ENCODE measurements at places on chromosomes 4 and X.
A peak's percentile ranks its signal among the peaks of the same experiment; 100 is the strongest.

DNA sequence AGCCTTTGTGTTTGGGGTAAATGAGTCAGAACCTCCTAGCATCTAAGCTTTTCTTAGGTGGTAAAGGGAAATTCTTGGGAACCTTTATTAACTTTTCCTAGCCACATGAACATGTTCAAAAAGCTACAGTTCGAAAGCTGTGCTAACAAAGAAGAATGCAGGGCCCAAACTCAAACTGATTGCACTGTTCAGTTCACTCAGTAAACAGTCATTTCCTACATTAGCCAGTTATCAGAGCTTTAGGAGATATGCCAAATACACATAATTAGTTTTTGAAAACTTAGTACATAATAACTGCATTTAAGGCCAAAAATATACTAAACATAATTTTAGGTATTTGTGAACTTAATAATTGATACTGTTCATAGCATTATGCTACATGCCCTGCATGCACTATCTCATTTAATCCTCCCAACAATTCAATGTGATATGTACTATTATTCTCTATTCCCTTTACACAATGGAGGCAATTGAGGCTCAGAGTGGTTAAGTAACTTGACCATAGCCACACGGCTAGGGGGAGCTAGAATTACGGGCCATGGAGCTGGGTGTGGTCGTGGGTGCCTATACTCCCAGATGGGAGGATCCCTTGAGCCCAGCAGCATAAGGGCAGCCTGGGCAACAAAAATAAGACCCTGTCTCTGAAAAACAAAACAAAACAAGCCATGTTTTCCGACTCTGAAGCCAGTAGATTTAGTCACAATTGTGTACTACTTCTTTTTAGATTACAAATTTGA is 43.9 kb upstream of the PDGFRA start:
- H3K36me3 ChIP-seq: no peaks in the 10 kb centered on the region
- no peak for DNase-seq
- no peaks in the 10 kb centered on the region for H3K27me3 ChIP-seq
- no peaks in the 10 kb centered on the region for H3K4me1 ChIP-seq

DNA sequence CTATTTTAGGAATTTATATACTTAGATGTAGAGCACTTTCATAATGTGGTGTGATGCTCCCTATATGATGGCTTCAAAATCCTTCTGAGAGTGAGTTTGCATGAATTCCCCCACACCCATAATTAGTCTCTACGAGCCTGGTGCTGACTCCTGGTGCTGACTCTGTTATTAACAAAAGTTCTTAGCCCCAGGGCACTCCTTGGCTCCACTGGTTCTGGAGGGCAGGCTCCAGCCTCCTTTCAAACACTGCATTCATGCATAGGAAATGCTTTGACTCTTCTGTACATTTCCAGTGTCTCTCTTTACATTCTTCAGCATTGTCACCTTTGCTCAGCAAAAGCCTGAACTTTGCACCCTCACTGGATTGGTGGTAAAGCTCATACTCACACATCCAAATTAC is 64.0 kb downstream of the LNX1 start:
- no peaks in the 10 kb centered on the region for H3K27me3 ChIP-seq
- H3K4me3 ChIP-seq: no peak overlapping the region
- no peak for DNase-seq
- H3K4me1 ChIP-seq: peaks cover 23% of the 10 kb centered on the region

GRCh38 chr4:16150716-16151115 is 66.9 kb upstream of the PROM1 start:
- H3K4me1 ChIP-seq: peaks cover 4% of the 10 kb centered on the region
- H3K27me3 ChIP-seq: no peaks in the 10 kb centered on the region
- H3K36me3 ChIP-seq: no peaks in the 10 kb centered on the region
- no peak overlapping the region for H3K27ac ChIP-seq

GRCh38 chr4:6383929-6384328 is 88.5 kb downstream of the PPP2R2C start:
- no peak for DNase-seq
- no peaks in the 10 kb centered on the region for H3K4me1 ChIP-seq
- H3K27ac ChIP-seq: no peak overlapping the region
- no peaks in the 10 kb centered on the region for H3K36me3 ChIP-seq
- no peaks in the 10 kb centered on the region for H3K27me3 ChIP-seq
- H3K4me3 ChIP-seq: no peak overlapping the region

- no peaks in the 10 kb centered on the region for H3K36me3 ChIP-seq
- DNase-seq: no peak
- no peak overlapping the region for H3K27ac ChIP-seq
- no peaks in the 10 kb centered on the region for H3K4me1 ChIP-seq
- no peaks in the 10 kb centered on the region for H3K27me3 ChIP-seq
These were observed 152.2 kb downstream of the REPS2 start for GRCh38 chrX:17098516-17099247.

DNA sequence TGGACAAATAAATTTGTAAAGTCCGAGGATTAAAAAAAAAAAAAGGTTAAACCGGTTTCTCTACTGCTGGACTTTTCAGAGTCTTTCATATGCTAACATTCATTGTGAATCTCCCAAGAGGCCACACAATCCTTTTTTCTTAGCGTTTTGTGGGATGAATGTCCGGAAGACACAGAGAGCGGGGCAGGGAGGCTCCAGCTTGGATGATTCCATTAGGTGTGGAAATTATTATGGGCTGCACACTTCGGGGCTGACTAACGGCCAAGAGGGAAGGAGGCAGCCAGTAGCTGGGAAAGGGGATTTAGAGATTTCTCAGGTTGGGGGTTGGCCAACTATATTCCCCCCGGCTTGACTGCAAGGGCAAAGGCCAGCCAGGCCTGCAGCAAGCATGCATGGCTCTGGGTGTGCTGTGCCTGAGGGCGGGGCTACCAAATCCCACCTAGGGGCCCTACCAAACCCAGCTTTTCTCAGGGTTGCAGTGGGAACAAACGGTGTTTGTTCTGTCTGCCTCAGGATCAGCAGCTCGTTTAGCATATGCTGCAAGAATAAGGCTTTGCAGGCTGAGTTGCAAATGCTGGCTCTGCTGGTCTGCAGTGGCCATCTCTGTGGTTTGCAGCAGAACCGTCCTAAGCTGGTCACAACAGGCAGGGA is 28.6 kb downstream of the NYX start:
- no peaks in the 10 kb centered on the region for H3K27me3 ChIP-seq
- no peaks in the 10 kb centered on the region for H3K4me1 ChIP-seq
- H3K4me3 ChIP-seq: no peak overlapping the region
- no peak overlapping the region for H3K27ac ChIP-seq

DNA sequence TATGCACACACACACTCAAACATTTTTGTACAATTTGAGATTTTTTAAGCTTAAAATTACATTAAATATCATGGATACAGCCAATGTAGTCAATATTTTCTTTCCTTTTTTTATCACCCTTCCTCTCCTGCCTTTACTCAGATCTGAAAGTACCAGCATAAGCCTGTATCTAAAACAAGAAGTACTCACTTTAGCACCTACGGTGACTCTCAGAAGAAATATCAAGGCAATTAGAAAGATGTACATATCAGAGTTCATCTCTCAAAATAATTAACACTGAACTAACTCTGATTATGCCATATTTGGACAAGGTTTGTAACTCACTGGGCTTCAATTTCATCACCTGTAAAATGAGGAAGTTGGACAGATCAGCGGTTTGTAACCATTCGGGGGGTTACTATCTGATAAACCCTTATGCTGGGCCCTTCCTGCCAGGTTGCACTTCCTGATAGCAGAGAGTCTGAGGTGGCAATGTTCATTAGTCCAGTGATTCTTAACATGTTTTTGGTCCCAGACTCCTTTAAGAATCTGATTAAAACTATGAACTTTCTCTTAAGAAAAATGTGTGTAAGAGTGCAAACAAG is 5.7 kb upstream of the GPR174 start:
- H3K27me3 ChIP-seq: no peaks in the 10 kb centered on the region
- H3K4me3 ChIP-seq: no peak overlapping the region
- H3K27ac ChIP-seq: no peak overlapping the region
- H3K4me1 ChIP-seq: no peaks in the 10 kb centered on the region
- no peaks in the 10 kb centered on the region for H3K36me3 ChIP-seq

GRCh38 chrX:53595266-53595810 is 91.2 kb downstream of the HUWE1 start:
- no peak overlapping the region for H3K27ac ChIP-seq
- H3K4me1 ChIP-seq: no peaks in the 10 kb centered on the region
- DNase-seq: no peak
- no peaks in the 10 kb centered on the region for H3K27me3 ChIP-seq
- no peak overlapping the region for H3K4me3 ChIP-seq

DNA sequence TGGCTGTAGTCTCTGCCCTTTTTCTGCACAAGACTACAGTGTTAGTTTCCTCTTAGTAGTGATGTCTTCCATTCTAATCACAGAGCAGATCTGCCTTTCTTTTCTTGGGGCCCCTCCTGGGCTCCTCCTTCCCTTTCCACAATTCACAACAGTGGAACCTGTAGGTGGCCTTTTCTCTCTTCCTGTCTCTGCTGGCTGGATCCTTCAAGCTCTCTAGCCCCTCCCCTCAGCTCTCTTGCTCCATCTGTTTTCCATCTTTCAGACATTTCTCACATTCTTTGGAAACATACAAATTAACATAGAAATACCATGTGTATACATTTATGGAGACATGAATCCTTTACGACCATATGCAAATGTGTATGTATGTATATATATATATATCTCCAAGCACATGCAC is 304 bp upstream of the SPIN2A start:
- H3K27ac ChIP-seq: peak overlapping the region; percentile 73
- H3K36me3 ChIP-seq: no peaks in the 10 kb centered on the region
- no peaks in the 10 kb centered on the region for H3K27me3 ChIP-seq

DNA sequence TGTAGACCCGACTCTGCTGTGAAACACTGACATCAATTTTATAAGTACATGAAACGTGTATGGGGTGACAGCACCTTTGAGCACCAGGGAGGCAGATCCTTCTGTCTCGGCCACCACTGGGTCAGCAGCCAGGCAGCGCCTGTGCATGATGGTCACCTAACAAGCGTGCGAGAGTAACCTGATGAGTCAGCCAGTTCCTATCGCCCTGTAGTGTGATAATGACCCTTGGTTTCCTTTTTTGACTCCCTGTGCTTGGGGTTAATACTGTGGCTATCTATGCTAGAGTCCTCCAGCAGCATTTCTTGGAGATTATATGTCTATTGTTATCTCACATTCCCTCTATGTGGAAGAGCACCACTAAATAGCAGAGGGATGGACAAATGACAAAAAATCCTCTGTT is 101.6 kb downstream of the NPNT start:
- peak overlapping the region; percentile 44 for H3K27ac ChIP-seq
- no peaks in the 10 kb centered on the region for H3K27me3 ChIP-seq
- DNase-seq: no peak
- H3K36me3 ChIP-seq: no peaks in the 10 kb centered on the region
- peaks cover 8% of the 10 kb centered on the region for H3K4me1 ChIP-seq

- H3K4me1 ChIP-seq: no peaks in the 10 kb centered on the region
- DNase-seq: peak; percentile 15
- no peak overlapping the region for H3K4me3 ChIP-seq
- no peak overlapping the region for H3K27ac ChIP-seq
- no peaks in the 10 kb centered on the region for H3K27me3 ChIP-seq
These were observed 104.0 kb upstream of the MBNL3 start for GRCh38 chrX:132592880-132593279.

DNA sequence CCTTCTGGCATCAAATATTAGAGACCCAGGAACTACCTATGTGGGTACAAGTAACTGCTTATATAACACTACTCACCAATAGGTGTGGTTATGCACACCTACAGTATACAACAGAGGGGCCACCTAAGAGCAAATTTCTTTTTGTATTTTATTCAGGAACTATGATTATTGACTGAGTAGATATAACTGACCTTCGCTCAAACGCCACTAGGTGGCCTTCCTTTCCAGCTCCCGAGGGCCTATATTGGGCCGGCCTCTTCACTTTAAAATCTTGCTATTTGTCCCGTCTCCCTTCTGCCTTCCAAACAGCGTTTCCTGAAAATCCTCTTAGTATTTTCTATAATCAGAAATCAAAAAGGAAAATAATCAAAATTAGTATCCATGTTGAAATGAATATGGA is 19.9 kb upstream of the PABPC5 start:
- H3K27ac ChIP-seq: no peak overlapping the region
- H3K36me3 ChIP-seq: no peaks in the 10 kb centered on the region
- no peaks in the 10 kb centered on the region for H3K27me3 ChIP-seq
- H3K4me3 ChIP-seq: no peak overlapping the region

DNA sequence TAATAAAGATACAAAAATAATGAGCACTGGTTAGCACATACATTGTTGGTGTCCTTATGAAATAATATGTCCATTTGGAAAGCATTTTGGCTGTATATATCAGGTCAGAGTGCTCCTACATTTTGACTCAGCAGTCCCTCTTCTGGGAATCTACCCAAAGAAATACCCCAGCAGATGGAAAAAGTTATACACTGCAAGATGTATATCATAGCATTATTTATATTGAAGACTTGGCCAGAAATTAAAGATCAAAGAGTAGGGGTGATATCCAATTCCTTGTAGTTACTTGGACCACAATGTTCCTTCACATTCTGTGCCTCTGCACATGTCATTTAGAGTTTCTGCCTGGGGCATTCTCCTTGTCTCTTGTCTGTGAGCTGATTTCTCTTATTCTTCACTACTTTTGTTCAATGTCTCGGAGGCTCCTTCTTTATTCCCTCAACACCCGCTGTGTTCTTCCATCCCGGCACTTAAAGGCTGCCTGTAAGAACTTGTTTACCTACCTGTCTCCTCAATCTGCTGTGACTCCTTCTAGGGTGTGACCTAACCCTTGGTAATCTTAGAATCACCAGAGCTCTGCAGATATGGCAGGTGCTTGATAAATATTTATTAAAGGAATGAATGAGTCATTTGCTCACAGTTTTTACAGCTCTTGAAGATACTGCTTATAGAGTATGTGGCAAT is 3.1 kb upstream of the TSPAN5 start:
- H3K27ac ChIP-seq: no peak overlapping the region
- no peak for DNase-seq
- no peaks in the 10 kb centered on the region for H3K36me3 ChIP-seq
- H3K27me3 ChIP-seq: peaks cover 5% of the 10 kb centered on the region
- no peak overlapping the region for H3K4me3 ChIP-seq
- peaks cover 20% of the 10 kb centered on the region for H3K4me1 ChIP-seq

DNA sequence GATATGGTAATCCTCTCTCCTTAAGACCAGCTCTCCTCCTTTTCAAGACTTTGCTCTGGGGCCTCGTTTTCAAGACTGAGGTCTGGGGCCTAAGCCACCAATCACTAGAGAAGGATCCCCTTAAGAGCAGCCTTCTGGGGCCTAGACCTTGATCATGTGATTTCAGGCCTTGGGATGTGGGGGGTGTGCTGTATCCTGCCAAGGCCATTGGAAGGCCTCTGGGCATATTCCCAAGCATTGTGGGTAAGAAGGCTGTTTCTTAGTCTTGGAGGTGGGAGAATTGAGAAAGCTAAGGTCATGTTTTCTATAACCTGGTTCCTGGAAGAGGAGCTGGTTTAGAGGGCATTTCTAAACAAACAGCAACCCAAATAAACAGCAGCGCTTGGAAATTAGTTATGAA is 12.1 kb downstream of the TMEM164 start:
- H3K27ac ChIP-seq: peak overlapping the region; percentile 96
- DNase-seq: no peak
- H3K27me3 ChIP-seq: no peaks in the 10 kb centered on the region
- no peak overlapping the region for H3K4me3 ChIP-seq
- H3K36me3 ChIP-seq: no peaks in the 10 kb centered on the region
